Amniotic epithelial cell (primary cell): ENCODE measurements at places on chromosomes 3 and 15.

- DNase-seq, result no peak
These were observed 4.5 kb upstream of the TKT start for GRCh38 chr3:53260286-53260785.

DNA sequence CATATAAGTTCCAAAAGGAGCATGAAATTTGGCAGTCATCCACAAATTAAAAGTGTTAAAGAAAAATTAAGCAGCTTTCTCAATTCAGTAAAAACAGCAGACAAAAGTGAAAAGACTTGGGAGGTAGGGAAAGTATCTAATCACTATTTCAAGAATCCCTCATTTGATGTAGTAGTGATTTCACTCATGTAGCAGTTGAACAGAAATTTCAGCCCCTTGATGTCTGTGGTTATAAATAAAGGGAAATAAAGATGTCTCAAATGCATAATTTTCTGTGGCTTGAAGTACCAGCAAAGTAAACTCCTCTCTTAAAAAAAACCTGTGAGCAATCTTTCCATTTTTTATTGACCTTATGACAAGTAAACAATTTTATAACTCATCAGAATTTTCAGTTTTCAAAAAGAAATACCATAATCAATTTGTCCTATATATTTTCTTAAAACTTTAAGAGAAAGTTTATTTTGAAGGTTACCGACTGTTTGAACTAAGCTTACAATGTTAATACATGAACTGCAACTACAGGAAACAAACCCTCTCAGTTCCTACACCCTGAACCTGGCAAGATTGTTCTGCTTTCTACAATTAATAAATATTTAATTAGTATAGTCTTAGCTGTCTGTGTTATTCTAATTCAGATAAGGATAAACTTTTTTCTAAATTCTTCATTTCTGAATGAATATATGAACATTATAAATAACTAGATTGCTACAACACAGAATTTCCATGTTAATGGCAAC, 94.2 kb downstream of the CBLB start:
- DNase-seq, result no peak

DNA sequence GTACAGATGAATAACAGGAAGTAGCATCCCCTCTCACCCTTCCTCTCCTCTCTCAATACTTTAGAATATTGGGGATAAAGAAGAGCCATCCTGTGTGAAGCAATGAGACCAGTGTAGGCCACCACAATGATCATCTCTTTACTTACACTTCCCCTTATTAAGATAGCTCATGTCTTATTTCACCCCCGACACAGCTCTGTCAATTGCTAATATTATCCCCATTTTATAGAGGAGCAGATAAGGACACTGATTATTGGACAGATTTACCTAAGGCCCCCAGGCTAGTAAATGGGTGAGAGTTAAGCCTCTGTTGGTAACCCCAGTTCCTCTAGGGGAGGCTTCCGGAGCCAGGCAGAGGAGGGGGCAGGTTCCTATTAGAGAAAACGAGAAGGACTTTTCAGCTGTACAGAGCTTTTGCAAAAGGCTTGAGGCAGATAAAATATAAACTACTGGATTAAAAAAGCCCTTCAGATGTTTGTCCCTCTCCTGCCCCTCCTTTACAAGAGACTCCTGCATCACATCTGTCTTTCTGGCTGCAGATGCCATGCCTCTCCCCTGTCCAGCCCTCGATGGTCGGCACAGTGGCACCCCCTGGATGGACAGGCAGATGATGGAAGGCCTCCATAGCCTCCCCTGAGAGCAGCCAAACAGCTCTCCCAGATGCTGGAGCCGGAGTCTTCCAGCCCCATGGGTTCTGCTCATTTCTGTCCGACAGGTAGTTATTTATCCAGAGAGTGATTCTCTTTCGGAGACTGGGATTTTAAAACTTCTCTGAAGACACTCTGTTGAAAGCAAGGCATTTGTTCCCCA, 49.4 kb upstream of the LCTL start:
- no peak for DNase-seq

GRCh38 chr3:60294181-60294580, 957.1 kb downstream of the FHIT start:
- DNase-seq, result peak; percentile 19

DNA sequence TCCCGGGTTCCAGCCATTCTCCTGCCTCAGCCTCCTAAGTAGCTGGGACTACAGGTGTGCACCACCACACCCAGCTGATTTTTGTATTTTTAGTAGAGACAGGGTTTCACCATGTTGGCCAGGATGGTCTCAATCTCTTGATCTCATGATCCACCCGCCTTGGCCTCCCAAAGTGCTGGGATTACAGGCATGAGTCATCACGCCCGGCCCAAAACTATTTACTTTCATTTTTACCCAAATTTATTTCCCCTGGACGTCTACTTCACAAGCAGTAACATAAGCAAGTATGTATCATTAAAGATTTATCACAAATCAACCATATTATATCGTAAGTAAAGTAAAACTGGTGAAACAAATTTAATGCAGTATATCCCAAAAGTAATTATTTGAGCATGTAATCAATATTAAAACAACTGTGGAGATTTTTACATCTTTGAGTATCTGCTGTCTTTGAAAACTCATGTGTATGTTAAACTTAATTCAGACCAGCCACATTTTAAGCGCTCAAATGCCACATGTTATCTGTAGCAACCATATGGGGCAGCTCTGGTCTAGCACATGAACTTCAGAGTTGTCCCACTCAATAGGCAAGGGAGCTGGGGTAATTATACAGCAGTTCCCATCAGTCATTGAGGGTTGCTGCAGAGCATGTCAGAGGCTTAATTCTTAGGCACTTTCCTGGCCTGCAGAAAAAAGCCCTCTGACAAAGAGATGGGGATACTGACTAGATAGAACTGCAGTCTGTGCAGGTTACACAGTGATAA, 185.7 kb upstream of the CTDSPL start:
- DNase-seq, result no peak

GRCh38 chr3:140198242-140198641, 263.3 kb downstream of the CLSTN2 start:
- DNase-seq, result no peak

DNA sequence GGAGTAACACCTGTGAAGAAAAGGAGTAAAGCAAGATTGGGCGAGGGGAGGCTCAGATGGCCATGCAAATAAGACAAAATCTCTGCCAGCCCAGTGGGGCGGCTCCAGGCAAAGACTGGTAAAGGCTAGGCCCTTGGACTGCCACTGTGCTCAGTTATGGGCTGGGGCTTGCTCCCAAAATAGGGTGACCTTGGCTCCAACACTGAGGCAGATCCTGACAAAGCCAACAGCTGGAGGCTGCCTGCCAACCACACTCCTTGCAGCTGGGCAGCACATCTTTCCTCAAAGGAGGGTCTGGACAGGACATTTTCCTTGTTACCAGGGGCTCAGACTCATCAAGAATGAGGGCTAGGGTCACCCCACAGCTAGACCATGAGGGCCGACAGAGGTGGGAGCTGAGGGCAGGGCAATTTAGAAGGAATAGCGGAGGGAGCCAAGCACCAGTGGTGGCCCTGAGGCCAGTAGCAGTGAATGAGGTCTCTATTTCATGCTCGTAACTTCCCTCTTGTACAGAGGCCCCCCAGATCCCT, 86.1 kb downstream of the CHRD start:
- DNase-seq, result no peak

- no peak for DNase-seq
These were observed 79.0 kb downstream of the NAALADL2 start for GRCh38 chr3:174938102-174938501.

- DNase-seq, result peak; percentile 72
These were observed 242.8 kb upstream of the ICE2 start for GRCh38 chr15:60721707-60722106.

- no peak for DNase-seq
These were observed 47.4 kb downstream of the TMEM266 start for GRCh38 chr15:76107169-76107568.

DNA sequence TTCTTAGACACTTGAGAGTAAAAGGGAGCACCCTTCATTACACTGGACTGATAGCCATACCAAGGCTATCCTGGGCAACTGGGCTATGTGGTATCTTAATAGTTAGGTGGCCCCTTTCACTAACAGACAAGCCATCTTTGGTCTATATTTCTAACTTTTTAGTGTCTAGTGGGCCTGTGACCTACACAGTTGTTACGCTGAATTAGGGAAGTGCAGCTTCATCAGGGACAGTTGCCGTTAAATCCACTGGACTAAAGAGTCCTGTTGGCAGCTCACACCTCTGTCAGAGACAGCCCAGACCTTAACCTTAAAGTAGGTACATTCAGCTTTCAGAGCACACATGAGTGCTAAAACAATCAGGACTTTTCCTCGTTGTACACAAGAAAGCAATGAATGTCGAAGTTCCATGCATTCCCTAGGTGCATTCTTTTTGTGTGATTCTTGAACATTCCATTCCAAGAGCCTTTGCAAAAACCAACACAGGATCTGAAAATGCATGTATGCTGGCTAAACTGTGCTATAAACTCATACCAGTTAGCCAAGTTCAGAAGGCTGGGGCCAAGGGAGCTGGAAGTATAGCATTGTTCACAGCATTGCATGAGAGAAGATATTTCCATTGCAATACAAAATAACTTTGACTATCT, 230.2 kb upstream of the EIF1B start:
- DNase-seq, result peak; percentile 15

DNA sequence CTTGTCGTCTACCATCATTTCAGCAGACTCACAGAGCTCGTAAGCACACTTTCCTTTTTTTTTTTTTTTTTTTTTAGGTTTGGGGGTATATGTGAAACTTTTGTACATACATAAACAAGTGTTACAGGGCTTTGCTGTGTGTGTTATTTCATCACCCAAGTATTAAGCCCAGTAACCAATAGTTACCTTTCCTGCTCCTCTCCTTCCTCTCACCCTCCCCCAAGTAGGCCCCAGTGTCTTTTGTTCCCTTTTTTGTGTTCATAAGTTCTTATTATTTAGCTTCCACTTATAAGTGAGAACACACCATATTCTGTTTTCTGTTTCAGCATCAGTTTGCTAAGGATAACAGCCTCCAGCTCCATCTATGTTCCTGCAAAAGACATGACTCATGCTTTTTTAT, 746.8 kb downstream of the GRM7 start:
- no peak for DNase-seq

- DNase-seq, result no peak
These were observed 810 bp upstream of the MEF2A start for GRCh38 chr15:99565049-99565298.

- no peak for DNase-seq
These were observed 491 bp upstream of the SENP7 start for GRCh38 chr3:101513419-101513986.

GRCh38 chr15:25693321-25694238, 169.5 kb downstream of the ATP10A start:
- no peak for DNase-seq

GRCh38 chr3:113630956-113631542, 65.4 kb downstream of the USF3 start:
- DNase-seq, result no peak

DNA sequence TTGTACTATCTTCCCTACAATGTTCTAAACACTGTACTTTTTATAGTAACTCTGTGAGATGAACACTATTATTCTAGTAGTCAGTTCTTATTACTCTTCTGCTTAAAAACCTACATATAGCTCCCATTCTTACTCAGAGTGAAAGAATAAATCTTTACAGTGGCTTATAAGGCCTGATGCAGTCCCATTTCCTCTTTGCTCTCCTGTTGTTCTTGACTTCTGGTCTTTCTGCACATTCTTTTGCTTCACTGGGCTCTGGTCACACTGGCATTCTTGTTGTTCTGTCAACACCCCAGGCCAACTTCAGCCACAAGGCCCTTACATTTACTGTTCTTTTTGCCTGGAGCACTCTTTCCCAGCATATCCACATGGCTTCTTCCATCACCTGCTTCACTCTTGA, 58.2 kb upstream of the TP63 start:
- no peak for DNase-seq

- DNase-seq, result no peak
These were observed 67.0 kb upstream of the CADPS start for GRCh38 chr3:62942227-62942626.

- no peak for DNase-seq
These were observed 26.0 kb downstream of the PPCDC start for GRCh38 chr15:75049392-75049791.

GRCh38 chr15:27091270-27091940, 120.4 kb downstream of the GABRG3 start:
- no peak for DNase-seq

GRCh38 chr15:68097029-68097428, 42.9 kb downstream of the PIAS1 start:
- peak; percentile 8 for DNase-seq

DNA sequence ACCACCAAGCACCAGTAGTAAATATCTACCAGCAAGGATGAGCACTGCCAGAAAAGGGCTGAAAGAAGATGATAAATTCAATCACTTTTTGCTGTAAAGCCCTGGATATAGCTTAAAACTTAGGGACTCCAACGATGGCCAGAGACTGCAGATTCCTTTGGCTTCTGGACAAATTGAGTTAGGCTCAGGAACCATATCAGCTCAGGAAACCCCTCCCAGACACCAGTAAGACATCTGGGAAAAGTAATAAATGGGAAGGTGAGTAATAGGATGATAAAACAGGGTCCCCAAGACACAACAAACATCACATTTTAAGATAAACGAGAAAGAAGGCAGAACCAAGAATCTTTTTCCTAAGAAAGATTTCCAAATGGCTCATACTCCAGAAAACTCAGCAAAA, 65.0 kb downstream of the ANP32A start:
- no peak for DNase-seq

GRCh38 chr3:67863869-67864268, 209.5 kb upstream of the SUCLG2 start:
- DNase-seq, result peak; percentile 35

DNA sequence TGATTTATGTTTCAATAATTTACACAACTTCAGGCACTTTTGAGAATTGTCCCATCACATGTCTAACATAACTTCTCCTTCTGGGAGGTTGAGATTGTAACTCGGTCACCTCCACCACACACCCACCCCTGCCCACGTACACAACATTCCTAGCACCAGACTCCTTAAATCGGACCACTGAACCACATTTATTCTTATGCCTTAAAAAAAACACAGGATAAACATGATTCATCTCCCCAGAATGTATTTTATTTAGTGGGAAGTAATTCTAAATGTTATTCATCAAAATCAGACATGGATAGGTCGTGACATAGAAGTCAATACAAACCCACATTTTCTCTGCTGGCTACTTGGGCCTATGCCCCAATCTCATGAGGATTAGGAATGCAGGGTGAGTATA, 3.0 kb downstream of the SNTN start:
- peak; percentile 81 for DNase-seq

- no peak for DNase-seq
These were observed 58.2 kb downstream of the C3orf70 start for GRCh38 chr3:185094697-185095096.

- DNase-seq, result no peak
These were observed 191.6 kb downstream of the GREM1 start for GRCh38 chr15:32909431-32909830.

DNA sequence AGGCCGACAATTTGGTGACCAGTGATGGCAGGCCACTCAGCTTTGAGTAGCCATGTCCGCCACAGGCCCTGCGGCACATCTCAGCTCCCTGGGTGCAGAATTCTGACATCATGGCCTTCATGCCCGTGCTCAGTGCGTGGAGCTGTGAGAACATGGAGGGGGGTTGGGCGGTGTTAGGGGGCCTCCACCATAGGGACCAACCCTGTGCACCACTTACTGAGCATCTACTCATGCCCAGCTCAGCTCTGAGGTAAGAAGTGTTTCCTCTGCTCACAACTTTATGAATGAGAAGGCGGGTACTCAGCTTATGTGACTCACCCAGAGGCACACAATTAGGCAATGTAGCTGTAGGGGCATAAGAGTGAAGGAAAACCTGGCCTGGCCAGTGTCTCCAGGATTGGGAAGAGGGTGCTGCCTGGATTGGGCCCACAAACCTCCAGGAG, 10.5 kb downstream of the ACOX2 start:
- DNase-seq, result peak; percentile 96

GRCh38 chr3:50350213-50350526, 405 bp downstream of the NPRL2 start:
- no peak for DNase-seq

- no peak for DNase-seq
These were observed 27.3 kb downstream of the SERP1 start for GRCh38 chr3:150519026-150519425.
